ENCODE measurements at places on chromosomes 2 and 18.
A peak's percentile ranks its signal among the peaks of the same experiment; 100 is the strongest.

DNA sequence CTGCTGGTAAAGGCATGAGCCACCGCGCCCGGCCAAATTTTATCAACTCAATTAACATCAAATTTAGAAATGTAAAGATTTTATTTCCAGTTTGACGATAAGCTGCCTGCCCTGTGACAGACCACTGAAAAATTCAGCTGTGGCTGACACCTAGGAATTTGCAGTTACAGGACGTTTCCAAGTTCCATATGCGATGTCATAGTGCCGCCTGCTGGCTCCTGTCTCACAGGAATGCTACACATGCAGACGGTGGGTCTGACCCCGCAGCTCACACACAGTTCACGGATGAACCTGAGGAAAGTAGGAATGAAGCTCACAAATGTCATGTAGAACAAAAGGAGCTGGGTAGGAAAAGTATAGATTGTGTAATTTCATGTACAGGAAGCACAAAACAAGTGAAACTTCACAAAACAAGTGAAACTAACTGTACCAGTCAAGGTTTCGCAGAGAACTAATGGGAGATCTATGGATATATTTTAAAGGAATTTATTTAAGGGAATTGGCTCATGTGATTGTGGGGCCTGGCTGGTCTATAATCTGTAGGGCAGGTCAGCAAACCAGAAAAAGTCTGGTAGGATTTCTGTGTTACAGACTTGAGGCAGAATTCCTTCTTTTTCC, 13.2 kb upstream of the SEH1L start:
- peak; percentile 72 for DNase-seq

DNA sequence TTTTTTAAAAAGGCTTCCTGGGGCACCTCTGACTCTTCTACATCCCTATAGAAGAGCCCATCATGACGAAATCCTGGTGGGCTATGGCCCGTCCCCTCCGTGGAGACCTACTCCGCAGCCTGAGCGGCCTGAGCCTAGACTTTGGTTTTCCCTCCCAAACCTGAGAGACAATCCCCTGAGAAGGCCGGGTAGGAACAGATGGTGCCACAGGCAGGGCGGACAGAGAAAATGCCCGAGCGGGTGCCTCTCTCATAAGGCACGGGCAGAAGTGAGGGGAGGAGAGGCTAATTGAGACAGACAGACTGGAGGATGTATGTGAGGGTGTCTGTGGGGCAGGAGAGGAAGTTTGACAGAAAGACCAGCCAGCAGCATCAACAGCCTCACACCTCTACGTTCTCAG, 20.2 kb upstream of the SFXN5 start:
- no peak for DNase-seq

- no peak for DNase-seq
Measured at GRCh38 chr18:24538414-24539264, 78.2 kb downstream of the HRH4 start.

DNA sequence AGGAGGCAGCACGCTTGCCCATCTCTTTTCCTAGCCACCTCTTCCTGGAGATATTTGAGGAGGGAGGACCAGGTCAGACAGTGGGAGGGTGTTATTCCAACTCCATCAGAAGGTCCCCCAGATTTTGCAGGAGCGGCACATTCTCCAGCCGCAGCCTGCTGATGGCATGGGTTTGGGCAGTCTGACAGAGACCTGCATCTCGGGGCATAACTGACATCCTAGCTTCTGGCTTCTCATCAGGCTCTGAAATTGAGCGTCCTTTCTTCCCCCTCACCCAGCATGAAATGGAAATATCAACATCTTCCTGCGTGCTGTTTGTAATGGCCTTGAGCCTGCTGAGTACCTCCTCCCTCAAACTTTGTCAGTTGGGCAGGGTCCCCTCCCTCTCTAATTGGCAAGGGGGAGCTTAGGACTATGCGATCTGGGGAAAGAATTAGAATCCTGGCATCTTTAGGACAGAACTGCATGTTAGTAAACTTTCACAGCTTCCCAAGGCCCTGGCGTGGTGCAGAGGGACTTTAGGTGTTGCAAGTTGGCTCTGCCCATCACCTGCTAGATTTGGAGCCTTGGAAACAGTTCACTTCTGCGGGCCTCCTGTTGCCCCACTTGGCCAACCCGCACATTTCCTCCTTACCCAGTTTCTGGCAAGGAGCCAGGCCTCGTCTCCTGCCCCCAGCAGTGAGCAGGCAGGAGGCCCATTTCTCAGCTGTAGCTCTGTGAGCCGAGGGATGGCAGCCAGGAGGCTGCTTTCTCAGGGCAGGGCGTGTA, 2.2 kb downstream of the ITM2C start:
- peak; percentile 22 for DNase-seq

- DNase-seq, result no peak
Measured at GRCh38 chr2:107553539-107553938, 273.2 kb upstream of the RGPD4 start.

GRCh38 chr2:166074430-166074829, 53.4 kb downstream of the SCN1A start:
- no peak for DNase-seq

DNA sequence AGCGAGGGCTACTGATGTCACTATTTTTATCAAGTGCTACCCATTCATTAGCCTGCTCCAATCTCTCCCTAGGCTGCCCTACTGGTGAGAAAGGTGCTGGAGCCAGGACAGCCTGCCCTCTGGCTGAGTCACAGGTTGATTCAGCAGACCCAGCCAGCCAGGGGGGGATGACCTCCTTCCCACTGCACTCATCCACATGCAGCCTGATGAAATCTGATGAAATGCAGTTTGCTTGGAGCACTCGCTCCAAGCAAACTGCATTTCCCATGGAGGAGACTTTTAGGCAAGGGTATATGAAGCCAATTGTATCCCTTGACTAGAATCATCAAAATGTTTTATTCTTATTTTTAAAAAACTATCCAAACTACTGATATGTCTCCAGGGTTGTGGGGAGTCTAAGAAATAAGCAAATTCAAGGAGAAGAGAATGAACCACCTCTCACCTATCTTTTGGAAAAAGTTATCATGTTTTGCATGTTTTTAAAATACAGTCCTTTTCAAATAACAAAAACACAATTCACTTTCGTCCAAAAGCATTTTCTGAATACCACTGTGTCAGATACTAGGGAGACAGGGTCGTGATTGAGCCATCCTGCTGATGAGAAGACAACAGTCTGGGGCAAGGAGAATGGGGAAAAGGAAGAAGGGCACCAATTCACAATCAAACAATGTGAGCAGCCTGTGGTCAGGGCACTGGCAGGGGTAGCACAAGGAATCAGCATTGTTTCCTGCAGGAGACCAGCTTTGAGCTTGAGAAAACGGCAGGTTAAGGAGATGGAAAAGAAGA, 128.3 kb downstream of the AFF3 start:
- peak; percentile 98 for DNase-seq

GRCh38 chr18:78769502-78770105, 210.0 kb upstream of the SALL3 start:
- no peak for DNase-seq

DNA sequence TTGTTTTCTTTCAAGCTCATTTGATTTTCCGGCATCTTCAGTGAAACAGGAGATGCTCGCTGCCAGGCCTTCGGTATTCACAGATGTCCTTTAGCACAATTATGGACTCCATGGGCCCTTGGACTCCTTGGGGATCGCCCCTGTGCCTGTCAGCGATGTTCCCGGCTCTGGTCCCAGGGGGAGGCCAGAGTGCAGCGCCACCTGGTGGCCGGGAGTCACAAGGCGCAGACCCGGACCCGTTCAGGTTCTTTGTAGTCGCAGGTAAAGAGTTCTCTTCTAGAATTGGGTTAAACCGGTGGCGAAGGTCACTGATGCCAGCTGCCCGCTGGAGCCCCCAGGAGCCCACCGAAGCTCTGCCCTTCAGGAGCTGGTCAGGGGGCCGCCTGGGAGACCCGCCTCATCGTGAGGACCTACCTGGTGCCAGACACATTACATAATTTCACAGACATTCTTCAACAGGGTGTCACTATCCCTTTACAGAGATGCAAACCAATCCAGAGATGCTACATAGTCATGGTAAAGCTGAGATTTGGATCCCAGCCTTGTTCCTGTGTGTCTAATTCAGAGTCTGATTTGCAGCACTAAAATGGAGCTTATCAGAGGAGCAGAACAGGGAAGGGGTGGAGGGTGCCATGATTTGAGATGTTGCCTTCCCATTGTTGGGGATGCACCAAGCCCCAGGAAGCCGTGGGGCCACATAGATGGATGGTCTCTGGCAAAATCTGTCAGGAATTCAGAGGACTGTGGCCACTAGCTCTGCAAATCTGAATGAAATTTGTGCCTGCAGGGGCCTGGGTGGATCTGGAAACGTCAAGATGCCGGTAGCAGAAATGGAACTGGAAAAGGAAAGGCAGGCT, 6.0 kb upstream of the INPP5D start:
- peak; percentile 60 for DNase-seq

DNA sequence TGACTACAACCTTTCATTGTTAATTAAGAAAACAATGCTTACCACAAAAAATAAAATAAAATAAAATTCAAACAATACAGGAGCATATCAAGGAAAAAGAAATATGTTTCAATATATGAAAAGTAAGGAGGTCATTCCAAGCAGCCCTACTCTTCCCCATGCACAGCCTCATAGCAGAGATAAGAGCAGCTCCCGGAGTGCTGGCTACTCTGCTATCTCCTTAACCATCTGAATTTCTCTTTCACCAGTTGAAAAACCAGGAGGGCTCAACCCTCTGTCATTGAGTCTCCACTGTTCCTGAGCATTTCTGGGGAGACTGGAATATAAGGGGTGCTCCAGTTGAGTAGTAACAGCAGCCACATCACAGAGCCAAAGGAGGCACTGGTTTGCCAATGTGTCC, 201.4 kb downstream of the TCF4 start:
- DNase-seq, result no peak

DNA sequence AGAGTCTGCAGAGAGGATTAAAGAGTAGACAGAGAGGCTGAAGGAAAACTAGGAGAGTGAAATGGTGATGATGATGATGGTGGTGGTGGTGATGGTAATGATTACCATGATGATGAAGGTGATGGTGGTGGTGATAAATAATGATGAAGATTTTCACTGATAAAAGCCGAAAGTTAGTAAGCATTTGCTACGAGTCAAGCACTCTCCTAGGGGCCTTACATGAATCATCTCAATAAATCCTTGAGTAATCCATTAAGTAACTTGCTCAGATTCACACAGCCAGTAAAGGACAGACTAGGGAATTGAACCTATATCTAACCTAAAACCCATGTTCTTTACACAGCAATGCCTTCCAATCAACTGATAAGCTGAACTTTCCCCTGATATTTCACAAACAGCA, 106.7 kb upstream of the PGAP1 start:
- no peak for DNase-seq

DNA sequence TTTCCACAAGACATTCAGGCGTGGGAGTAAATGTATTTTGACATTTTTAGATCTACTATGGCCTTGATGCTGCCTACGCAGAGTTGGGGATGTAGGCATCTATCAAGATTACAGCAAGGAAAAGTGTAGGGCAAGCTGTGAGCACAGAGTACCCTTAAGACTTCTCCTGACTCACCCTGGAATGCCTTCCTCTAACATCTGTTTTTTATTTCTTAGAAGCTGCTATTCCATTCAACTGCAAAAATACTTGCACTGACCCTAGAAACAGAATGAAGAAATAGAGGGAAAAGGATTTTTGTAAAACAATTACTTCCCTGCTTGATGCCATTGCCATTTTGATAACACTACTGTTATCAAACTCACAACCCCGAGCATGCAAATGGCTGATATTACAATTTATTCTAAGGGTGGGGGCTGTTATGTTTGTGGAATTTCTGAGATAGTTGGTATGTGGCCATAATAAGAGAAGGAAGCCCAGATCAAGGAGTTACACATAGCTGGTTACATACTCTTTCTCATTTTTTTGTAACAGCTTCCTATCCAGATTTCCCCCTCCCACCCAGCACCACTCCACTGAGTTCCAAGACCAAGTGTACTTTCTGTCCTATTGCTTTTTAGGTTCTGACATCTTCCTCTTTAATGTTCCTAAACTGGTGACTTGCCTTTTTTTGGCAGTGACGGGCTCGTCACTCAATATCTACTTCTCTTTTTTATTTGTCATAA, 6.0 kb upstream of the ROCK1 start:
- no peak for DNase-seq

DNA sequence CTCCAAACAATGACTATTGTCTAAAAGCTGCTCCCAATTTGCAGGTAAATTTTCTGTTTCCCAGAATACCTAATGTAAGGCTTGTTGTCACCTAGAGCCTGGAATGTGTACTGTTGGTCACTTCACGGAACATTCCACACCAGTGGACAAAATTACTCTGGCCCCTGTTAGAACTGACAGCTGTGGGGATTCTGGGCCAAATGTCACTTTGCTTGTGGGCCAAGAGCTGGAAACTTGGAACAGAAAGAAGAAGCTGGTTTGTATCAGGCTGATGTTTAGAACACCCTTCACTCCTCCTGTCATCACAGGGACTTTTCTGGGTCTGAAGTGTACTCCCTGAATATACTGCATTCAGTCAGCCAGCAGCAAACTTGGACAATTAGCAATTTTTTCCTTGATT, 495.6 kb upstream of the SYT4 start:
- DNase-seq, result no peak

- peak; percentile 99 for DNase-seq
Measured at GRCh38 chr2:70523996-70524965, 29.3 kb downstream of the TGFA start.

GRCh38 chr18:22136395-22136794, 33.0 kb upstream of the GATA6 start:
- no peak for DNase-seq

GRCh38 chr2:241576293-241576654, 17.7 kb downstream of the BOK start:
- DNase-seq, result no peak

GRCh38 chr2:67234440-67234839, 162.7 kb upstream of the ETAA1 start:
- peak; percentile 33 for DNase-seq

- DNase-seq, result no peak
Measured at GRCh38 chr2:5528706-5529105, 163.5 kb upstream of the SOX11 start.

- no peak for DNase-seq
Measured at GRCh38 chr2:128690869-128691268, 372.2 kb upstream of the HS6ST1 start.

GRCh38 chr18:79030680-79031079, 38.5 kb upstream of the ATP9B start:
- no peak for DNase-seq

GRCh38 chr2:37456479-37456878, 112.0 kb downstream of the QPCT start:
- no peak for DNase-seq

DNA sequence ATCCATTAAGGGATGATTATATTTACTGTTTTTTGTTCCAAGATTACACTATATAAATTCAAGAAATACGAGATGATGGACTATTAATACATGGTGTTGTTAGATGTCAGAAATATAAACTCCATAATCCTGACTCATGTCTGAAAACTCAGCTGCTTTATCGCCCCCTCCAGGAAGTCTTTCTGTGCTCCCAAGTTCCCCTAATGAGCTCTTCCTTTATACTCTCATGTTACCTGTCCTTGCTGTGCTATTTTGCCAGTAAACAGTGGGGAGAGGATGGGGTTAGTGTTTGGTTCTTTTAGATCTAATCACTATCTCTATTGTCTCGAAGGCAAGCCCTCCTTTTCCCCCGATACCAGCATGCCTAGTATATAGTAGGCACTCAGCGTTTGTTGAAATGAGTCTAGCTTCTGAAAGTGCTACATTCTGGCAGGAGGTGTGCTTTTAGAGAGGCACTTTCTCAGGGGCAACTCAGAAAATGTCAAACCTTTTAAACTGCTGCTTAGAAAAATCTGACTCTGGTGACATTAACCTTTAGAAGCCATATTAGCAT, 21.4 kb upstream of the BARD1 start:
- peak; percentile 33 for DNase-seq

- DNase-seq, result no peak
Measured at GRCh38 chr2:205089958-205090357, 544.7 kb downstream of the PARD3B start.

GRCh38 chr18:662197-662596, 4.7 kb downstream of the TYMS start:
- no peak for DNase-seq

- DNase-seq, result no peak
Measured at GRCh38 chr2:109471658-109472057, 142.1 kb downstream of the SEPTIN10 start.
